ENCODE measurements at places on chromosomes 7 and 10. TPM values are rescaled to one million over a fixed set of nuclear protein-coding genes. Genes with fewer than 3 reads are reported as not detected.

- DNase-seq: no peak
These were observed 23.8 kb downstream of the MAPK8 start for GRCh38 chr10:48330269-48330668.

GRCh38 chr10:76649254-76649653 lies 988.4 kb downstream of the KCNMA1 start:
- no peak for DNase-seq

GRCh38 chr10:99279626-99280111 lies 44.0 kb upstream of the HPSE2 start:
- no peak for DNase-seq

- DNase-seq: no peak
These were observed 221.4 kb downstream of the BICC1 start for GRCh38 chr10:58734116-58734515.

GRCh38 chr10:8102708-8103401 lies 48.4 kb downstream of the GATA3 start:
- no peak for DNase-seq

- no peak for DNase-seq
These were observed 254.8 kb downstream of the PHF14 start for GRCh38 chr7:11228515-11228914.

DNA sequence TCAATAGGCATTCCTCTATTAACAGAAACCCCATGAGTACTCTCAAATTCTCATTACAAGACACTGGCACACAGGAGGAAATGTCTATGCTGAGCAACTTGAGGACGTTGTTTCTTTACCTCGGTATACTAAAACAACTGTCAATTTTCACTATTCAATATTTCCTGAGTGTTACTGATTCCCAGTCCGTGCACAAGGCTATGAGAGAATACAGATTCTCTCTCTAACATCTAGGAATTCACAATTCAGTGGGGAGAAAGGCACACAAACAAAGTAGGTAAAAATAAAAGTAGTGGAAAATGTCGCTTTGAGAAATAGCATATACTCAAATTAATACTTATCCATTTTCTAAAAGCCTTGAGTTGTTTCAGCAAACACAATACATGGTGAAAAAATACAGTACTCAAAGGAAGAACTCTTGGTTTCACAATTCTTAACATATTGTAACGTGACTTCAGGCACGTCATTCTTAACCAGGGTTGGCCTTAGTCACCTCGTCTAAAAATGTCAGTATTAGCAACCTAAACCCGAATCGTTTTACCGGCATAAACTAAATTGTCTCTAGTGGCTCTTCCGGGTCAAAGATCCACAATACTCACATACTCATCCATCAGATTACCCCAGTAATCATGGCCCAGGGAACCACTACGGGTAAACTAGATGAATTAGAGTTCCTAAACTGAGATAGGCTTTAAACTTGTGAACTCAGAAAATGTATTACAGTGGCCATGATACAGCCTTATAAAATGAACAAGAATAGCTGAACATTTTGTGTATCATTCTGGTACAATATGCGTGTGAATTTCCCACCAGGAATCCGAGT lies 1.5 kb downstream of the IPMK start:
- DNase-seq: peak; percentile 45

DNA sequence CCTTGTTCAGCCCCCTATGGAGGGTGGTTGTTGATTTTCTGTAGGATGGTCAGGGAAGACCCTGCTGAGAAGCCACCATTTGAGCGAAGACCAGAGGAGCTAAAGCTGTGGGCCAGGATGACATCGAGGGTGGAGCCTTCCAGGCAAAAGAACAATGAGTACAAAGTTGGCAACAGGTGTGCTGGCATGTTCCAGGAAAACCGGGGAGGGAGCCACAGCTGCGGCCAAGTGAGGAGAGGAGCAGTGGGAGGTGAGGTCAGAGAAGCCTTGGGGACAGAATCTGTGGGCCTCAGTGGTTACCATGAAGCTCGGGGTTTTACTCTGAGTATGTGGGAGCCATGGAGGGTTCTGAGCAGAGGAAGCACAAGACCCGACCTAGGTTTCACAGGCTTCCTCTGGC lies 75.6 kb upstream of the ZNF479 start:
- DNase-seq: no peak

- no peak for DNase-seq
These were observed 74.0 kb upstream of the DGKI start for GRCh38 chr7:137920637-137921399.

DNA sequence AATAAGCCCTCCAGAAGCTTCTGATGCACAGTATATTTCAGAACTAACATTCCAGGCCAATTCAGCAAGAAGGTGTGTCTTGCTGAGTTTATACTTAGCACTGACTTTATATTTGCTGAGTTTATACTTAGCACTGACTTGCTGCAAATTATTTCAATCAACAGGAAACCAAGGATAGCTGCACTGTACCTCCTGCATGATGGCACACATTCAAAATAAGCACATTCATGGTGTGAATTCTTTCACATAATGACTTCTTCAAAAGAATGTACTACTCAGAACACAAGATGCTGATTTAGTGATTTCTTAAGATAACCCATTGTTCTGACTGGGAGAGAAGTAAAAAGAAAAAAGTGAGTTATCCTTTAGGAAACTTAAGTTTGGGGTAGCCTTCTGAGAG lies 52.0 kb downstream of the JAZF1 start:
- no peak for DNase-seq

DNA sequence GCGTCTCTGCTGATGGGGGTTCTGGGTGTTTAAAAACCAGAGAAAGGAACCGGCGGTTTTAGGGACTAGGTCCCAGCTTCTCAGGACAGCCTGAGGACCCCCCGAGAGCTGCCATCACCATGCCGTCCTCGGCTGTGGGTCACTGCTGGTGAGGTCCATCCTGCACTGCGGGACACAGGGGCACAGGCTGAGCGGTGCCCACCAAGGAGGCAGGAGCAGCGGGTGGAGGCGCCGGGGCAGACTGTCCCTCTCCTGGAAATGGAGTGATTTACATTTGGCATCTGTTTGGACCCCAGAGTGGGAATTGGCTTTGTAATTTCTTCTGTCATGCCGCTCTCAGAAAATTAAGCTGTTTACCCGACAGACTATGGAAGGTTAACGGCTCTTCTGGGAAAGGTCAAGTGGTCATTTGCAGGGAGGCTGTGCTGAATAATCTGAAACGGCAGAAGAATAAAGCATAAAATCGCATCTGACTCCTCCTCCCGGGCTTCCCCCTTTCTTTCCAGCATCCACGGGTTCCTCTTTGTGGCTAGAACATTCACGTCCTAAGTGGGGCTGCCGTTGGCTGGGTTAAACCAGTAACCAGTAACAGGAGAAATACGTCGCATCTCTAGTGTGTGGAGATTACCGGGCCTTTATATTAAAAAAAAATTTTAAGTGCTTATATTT lies 31.7 kb downstream of the LHPP start:
- no peak for DNase-seq

SLC26A3 gene
- not detected for total RNA-seq
